ENCODE measurements at places on chromosomes 2 and 18. TPM values are rescaled to one million over a fixed set of nuclear protein-coding genes. Genes with fewer than 3 reads are reported as not detected.

DNA sequence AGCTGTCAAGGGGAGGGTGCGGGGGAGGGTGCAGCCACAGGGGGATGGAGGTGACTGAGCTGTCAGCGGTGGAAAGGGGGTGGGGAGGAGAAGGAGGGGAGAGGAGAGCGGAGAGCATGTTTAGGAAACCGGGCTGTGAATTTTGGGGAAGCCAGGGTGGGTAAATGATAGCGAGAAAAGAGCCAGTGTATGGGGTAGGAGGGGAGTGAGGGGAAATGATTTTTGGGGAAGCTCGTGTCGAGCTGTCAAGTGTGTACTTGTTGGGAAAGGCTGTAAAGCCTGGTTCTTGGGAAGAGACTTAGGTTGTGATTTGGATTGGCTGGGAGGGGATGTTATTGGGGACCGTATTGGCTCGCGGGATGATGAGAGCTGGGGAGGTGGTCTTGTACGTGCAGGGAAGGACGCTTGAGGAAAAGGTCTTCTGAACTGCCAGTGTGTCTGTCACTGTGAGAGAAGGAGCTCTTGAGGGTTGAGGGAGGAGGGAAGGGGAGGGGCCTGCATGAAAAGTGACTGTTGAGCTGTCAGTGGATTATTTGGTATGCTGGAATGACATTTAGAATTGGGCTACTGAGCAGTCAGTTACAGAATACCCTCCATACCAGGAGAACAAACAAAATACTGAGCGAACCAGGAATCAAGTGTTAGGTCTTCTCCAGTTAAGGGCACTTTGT, 1.0 kb downstream of the UBR3 start:
- peak; percentile 34 for DNase-seq

GRCh38 chr2:238573065-238573778, 146.5 kb downstream of the ASB1 start:
- DNase-seq, result no peak

- DNase-seq, result no peak
Observed at GRCh38 chr18:2997429-2997828, 15.5 kb downstream of the LPIN2 start.

GRCh38 chr2:129812654-129813053, 166.8 kb upstream of the RAB6C start:
- DNase-seq, result no peak

Gene DYNAP
- polyA plus RNA-seq, result not detected

DNA sequence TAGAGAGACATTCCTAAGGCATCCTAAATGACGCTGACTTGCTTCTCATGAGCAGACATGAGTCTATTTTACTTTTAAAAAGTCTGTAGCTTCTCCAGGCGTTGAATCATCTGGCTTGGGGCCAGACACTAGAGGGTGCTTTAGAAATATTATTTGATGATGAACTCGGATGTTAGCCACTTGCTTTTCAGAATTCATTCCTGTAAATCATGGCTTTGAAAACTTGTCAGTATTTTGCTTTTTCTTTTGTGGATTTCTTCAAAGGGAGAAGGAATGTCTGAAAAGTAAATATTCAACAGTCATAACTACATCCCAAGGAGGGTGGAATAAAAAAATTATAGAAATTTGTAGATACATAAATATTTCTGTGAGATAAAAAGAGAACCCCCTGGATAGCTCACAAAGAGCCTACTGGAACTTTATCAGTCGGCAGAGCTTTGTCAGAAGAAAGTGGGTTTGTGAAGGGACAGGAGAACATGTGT, 370.8 kb downstream of the OSR1 start:
- DNase-seq, result no peak

- DNase-seq, result no peak
Observed at GRCh38 chr2:50930726-50931125, 101.2 kb downstream of the NRXN1 start.

DNA sequence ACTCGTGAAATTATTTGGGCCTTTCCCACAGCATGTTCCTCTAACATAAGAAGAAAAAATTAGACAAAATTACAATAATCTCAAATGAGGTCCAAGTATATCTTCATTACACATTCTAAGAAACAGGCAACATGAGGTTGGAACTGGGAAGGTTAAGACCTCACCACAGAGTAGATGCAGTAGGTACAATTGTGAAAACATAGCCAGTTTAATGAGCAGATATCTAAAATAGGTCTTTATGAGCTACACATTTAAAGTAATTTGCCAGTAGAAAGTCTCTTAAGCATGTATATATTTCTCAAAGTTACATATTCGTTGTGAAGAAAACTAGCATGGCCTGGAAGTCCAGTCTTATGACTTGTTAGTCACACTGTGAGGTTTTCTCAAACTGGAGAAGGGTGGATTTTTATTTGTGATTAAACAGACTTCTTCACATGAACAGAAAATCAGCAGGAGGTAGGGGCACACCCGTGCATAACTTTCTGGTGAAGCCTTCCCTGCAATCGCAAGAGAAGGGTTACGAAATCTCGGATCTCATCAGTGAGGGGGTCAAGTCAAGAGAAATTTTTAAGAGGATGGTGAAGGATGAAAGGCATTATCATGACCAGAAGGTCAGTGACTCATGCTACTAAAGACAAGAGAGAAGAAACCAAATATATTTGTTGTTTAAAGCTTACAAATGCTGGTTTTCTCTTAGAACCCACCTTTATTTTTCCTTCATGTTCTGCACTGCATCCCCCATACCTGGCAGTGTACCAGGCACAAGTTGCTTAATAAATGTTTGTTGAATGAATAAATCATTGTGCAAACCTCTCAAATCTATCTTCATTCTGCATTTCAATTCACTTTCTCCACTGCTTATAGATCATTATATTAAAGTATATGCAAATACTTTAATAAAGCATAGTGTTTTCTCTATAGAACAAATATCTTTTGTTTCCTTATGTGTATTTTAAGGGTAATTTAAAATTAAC, 5.1 kb upstream of the RAB27B start:
- no peak for DNase-seq

GRCh38 chr2:233418052-233418760, 63.9 kb downstream of the DGKD start:
- no peak for DNase-seq

Gene PLA2R1
- not detected for polyA plus RNA-seq

Gene FRZB
- polyA plus RNA-seq, result not detected

GRCh38 chr18:9694952-9695495, 13.1 kb upstream of the RAB31 start:
- no peak for DNase-seq

Gene CCDC150
- not detected for polyA plus RNA-seq

- DNase-seq, result no peak
Observed at GRCh38 chr2:204604061-204604460, 58.8 kb downstream of the PARD3B start.

Gene MC4R
- polyA plus RNA-seq, result not detected

Gene IL36B
- not detected for polyA plus RNA-seq

DNA sequence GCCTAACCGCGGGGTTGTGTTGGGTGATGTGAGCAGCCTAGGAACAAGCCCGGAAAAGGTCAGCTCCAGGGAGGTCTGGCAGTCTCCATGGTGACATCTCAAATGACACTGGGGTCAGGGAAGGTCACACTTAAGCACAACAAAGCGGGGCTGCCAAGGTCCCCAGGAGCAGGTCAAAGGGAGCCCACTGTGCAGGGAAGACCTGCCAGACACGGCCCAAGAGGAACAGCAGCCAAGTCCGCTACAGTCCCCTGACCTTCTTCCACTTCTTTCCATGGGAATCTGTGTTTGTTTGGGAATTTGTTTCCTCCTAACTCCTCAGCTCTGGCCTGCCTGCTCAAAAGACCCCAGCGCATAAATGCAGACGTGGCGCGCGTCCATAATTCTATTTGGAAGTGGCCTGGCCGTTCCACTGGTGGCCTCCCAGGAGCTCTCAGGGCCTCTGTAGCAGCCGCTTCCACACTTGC, 232.1 kb upstream of the COPS8 start:
- no peak for DNase-seq

Gene SH3RF3
- 0.45 TPM for polyA plus RNA-seq

- DNase-seq, result peak; percentile 56
Observed at GRCh38 chr2:241842620-241843211, 16.0 kb downstream of the PDCD1 start.

GRCh38 chr2:8489221-8489620, 192.6 kb upstream of the ID2 start:
- DNase-seq, result no peak

GRCh38 chr2:24261441-24261840, 86.6 kb downstream of the FAM228A start:
- no peak for DNase-seq

DNA sequence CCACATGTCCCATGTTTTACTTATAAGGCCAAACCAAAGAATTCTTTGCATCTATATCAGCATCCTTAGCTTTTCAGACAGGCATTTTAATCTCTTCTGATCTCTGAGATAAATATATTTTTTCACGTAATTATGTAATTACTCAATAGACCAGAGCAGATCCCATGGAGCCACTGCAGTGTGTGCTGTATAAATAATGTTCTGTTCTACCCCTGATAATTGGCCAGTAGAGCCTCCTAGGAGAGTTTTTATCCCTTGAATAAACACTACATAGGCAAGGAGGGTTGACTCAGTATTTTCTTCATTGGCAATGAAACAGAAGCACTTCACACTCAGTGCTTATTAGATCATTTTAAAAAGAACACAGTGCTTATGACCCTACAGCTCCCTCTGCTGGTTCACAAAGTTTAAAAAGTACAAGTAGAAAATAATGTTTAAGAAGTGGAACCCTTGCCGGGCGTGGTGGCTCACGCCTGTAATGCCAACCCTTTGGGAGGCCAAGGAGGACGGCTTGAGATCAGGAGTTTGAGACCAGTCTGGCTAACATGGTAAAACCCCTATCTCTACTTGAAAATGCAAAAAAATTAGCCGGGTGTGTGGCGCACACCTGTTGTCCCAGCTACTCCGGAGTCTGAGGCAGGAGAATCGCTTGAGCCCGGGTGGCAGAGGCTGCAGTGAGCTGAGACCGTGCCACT, 91.9 kb downstream of the PPP1R1C start:
- peak; percentile 6 for DNase-seq

- no peak for DNase-seq
Observed at GRCh38 chr2:228658998-228659397, 477.5 kb upstream of the SPHKAP start.

DNA sequence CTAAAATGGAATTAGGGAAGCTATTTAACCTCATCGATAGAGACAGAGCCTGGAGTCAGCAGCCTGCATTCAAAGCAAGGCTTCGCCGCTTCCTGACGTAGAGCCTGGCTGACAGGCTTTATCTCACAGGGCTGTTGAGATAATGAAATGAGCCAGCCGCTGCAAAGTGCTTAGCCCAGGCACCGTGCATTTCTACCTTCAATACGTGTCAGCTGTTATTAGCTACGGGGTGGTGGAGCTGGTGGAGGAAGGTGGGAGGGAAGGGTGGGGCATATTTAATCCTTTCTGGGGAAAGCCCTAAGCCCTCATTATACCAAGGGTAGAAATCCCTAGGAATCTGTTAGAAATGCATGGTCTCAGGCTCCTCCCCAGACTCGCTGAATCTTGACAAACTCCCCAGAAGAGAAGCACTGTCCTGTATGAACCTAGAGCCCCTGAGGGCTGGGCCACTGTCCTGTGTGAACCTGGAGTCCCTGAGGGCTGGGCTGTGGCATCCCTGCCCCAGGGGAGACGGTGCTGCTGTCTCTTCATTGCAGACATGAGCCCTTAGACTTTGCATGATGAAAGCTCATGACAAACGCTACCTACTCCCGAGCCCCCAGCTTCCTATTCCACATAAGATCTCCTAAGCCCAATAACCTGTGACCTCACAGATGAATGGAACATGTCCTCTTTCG, 72.4 kb downstream of the ALPK2 start:
- DNase-seq, result no peak

Gene HOXD13
- not detected for polyA plus RNA-seq

DNA sequence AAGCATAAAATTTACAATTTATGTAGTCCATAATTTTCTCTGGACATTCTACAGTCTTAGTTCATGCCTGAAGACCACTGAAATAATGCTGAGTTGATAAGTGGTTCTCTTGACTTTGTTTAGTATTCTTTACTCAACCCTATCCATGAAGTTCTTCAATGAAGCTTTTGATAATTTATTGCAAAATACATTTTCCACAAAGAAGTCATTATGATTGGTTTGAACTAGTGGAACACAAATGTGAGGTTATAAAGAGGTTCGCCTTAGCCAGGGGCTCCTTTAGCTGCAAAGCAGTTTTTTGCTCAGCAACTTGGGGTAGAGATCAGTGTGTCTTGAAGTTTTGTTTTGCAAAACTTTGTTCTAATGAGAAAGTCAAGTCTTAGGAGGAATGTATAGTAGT, 5.9 kb downstream of the BCL2L11 start:
- DNase-seq, result no peak

DNA sequence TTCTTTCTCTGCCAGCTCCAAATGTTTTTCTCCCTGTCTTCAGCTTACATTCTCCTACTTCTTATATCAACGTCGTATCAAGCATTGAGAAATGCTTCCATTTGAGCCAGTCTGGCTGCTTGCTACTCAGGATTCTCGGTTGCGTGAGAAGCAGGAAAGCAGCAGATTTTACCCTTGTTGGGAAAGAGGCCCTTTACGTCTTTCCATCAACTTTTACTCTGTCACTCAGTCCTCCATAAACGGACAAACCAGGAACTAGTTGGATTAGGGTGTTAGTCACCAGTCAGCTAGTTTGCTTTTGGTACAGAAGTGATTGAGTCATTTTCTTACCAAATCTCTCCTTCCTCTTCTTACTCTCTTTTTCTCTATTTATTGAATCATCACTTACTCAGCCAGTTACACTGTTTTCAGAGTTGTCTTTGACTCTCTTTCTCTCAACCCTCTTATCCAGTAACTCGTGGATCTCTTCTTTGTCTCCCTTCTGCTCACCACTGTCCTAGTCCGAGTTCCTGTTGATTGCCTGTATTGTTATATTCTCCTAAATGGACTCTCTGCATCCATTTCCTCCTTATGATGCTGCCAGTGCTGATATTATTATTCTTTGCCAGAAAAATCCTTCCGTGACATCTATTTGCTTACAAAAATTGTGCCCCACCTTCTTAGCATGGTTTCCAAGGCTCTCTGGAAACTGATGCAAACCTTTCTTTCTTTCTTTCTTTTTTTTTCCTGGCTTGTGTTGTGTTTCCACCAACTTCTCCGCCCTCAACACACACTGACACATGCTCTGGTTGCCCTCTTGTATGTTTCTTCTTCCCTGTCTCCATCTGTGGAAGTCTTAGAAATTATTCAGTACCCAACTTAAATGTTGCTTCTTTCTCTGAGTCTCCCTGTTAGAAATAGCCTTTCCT, 61.5 kb downstream of the VRK2 start:
- DNase-seq, result no peak

Gene SCN9A
- polyA plus RNA-seq, result not detected

Gene DCDC2C
- not detected for polyA plus RNA-seq

DNA sequence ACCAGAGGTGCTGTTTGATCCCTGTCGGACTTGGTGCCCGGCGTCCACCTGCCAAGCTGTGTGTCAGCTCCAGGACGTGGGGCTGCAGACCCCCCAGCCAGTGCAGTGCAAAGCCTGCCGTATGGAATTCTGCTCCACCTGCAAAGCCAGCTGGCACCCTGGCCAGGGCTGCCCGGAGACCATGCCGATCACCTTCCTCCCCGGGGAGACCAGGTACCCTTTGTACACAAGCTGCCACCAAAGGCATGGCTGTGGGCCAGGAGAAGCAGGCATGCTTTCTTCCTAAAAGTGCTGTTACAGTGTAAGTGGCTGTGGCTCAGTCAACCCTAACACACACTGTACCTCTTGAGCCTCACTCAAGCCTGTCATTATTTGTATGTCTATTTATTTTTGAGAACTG, 103.3 kb downstream of the RNF144A start:
- DNase-seq, result no peak

Gene STK17B
- 127 TPM for polyA plus RNA-seq

- peak; percentile 26 for DNase-seq
Observed at GRCh38 chr18:24014986-24015638, 558 bp downstream of the TTC39C start.
